Stimulated activated CD4-positive, alpha-beta T cell treated with anti-CD3 and anti-CD28 coated beads, Interleukin-1b, Interleukin-23, amount 100 ng/mL, for 24 hours (primary cell): ENCODE measurements at places on chromosomes 12 and 14.

GRCh38 chr12:1807087-1807860 is 13.1 kb upstream of the LRTM2 start:
- DNase-seq = no peak

DNA sequence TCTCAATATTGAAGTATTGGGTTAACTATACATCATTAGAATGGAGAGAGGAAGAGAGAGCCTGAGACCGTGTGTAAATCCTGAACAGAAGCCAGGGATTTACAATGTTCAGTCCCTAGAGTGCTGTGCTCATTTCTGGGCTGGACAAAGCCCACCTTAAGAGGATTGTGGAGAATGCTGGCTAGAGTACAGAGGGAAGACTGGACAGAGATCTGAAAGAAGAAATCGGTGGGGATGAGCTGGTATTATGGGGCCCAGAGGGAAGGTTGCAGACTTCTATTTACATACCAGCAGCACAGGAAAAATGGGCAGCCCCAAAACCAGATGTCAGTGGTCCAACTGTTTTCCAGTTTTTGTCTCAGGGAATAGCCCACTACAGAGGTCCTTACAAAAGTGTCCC is 42.3 kb downstream of the RTN1 start:
- no peak for DNase-seq

DNA sequence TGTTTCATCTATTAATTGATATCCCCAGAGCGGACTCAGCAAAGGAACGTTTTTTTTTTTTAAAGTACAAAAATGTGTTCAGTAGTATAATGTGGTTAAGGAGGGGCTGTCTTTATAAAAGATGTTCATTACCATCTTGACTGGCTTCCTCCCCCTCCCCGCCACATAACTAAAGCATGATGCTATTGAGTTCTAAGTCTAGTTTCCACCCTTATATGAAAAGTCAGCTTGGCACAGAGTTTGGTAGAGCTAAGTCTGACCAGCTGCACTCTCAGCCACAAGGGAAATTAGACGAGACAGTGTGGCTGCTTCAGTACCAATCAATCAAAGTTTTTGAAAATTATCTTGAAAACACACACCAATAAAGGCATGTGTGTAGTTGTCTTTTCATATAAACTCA is 1.9 kb upstream of the MYBPC1 start:
- no peak for DNase-seq

- no peak for DNase-seq
These were observed 1.2 kb upstream of the GAPDH start for GRCh38 chr12:6532927-6533652.

DNA sequence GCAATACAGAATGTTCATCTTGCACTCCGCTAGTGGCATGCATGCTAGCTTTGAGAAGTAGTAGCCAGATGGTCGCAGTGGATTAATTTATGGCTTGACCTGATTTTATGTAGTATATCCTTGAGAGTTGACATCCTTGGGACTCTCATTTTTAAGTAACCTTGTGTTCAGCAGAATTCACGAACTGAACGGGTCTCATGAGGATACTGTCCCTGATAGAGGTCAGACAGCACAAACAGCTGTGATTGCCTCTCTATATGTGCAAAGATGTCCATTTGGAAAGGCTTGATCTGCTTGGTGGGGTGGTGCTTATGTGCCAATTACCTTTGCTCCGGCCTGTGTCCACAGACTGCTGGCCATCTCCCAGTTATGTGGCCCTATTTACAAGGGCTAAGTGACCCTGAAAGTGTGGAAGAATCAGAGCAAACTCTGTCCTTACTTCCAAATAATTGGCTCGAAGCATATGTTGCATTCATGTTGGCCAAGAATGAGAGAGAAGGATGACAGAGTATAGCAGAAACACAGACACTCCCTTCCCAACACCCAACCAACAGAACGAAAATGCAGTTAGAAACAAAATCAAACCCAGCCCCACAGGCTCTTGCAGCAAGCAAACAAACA is 167.1 kb downstream of the CRADD start:
- no peak for DNase-seq

DNA sequence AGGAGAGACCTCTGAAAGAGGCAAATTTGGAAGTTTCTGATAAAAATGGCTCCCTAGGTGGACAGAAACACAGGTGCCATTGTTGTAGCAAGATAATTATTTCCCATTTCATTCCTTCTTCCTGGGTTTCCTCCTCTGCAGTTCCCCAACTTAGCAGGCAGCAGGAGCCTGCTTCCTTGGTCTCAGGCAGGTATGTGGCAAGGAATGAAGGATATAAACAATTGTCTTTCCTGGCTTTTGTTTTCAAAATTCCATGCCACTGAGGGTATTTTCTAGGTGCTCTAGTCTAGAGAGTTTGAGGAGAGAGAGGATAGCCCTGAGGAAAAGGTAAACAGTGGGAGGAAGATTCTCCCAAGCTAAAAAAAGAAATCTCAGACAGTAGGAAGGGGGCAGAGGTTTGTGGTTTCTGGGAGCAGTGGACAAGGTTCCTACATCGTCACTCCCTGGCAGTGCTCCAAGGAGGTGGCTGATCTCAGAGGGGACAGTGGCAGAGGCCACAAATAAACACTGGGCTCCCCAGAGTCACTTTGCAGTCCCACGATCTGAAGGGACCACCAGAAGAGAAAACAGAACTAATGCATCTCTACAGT is 82.6 kb upstream of the IGF1 start:
- DNase-seq = no peak

- no peak for DNase-seq
These were observed 54.0 kb downstream of the TRAFD1 start for GRCh38 chr12:112179341-112179740.

DNA sequence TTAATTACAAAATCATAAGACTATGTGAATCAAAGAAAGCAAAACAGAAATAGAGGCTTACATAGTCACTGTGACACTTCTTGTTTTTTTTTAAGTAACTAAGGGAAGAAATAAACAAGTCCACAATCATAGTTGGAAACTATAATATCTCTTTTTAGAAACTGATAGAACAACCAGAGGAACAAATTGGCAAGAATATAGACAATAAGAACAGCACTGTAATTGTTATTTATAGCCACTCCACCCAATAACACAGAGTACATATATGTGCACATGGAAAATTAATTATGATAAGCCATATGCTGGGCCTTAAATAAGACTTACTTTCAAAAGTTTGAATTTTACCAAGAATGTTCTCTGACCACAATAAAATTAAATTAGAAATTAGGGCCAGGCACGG is 101.1 kb downstream of the PLEKHG7 start:
- no peak for DNase-seq

GRCh38 chr14:54025661-54026060 is 69.0 kb upstream of the BMP4 start:
- DNase-seq = no peak

- no peak for DNase-seq
These were observed 808.1 kb upstream of the USP15 start for GRCh38 chr12:61452076-61452475.

DNA sequence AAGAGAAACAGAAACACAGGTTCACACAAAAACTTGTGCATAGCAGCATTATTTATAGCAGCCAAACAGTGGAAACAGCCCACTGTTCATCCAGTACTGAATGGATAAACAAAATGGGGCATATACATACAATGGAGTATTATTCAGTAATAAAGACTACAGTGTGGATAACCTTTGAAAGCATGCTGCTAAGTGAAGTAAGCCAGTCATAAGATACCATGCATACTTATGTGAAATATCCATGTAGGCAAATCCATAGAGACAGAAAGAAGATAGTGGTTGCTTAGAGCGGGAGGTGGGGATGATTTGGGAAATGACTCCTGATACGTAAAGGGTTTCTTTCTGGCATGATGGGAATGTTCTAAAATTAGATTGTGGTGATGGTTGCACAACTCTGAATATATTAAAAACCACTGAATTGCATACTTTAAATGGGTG is 99.4 kb downstream of the CRADD start:
- DNase-seq = no peak

GRCh38 chr14:52279408-52279807 is 11.9 kb downstream of the PTGDR start:
- DNase-seq = no peak

DNA sequence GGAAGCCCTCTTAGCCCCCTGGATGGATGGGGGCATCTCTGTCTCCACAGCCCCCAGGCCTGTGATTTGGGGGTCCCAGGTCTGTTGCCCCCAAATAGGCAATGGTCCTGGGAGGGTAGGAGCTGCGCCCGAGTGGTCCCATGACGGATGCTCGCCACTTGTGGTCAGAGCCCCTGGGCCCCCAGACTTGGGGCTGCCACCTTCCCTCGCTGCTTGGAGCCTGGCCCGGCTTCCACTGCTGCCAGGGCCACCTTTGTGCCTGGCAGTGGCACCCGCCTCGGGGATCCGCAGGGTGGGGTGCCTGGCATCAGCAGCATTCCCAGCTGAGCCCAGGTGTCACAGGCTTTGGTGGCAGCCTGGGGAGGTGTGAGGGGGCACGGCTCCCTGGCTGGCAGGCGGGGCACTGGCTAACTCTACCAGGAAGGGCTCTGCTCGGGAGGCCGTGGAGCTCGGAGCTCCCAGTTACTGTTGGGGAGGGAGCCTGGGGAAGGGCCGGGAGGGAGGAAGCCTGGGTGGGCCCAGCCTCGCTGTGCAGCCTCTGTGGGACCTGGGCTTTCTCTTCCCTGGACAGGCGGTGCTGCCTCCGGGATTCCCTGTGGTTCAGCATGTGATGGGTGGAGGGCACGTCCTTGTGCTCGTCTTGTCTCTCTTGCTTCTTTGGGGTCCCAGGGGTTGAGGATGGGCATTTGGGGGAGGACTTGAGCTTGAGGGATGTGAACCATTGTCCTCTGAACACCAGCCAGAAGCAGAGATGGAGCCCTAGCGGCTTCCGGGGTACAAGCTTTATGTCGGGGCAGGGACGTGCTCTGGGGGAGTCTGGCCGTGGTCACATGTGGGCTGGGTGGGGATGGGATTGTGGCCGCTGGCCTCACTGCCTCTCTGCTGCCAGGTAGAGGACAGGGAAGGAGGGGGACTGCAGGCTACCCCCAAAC is 5.4 kb downstream of the KIF26A start:
- no peak for DNase-seq

DNA sequence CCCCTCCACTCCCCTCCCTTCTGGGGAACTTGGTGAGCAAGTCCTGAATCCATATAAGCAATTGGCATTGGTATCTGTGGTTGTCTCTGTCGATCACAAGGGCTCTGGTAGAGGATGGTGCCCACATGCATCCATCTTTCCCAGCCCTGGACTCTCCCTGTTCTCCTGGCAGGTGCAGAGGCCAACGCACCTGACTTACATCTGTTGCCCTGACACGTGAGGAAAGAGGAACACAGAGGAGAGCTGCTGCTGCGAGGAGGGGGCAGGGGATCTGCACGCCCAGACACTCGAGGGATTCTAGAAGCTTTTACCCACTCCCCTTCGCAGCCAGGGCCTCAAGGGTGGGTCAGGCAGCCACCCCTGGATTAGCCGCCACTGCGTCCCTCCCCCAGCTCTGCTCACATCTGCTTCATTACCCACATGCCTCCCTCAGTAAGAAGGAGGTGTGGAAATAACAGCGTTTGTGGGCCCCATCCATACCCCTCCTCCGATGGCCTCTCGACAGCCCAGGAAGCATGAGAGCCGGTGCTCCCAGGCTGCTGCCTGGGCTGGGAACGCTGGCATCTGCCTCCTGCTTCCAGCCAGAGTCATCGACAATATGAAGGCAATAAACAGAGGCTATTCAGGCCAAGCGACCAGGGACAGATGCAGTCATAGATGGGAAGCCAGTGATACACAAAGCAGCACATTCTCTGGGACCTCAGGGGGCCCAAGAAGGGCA is 56.5 kb downstream of the KDM2B start:
- DNase-seq = no peak

DNA sequence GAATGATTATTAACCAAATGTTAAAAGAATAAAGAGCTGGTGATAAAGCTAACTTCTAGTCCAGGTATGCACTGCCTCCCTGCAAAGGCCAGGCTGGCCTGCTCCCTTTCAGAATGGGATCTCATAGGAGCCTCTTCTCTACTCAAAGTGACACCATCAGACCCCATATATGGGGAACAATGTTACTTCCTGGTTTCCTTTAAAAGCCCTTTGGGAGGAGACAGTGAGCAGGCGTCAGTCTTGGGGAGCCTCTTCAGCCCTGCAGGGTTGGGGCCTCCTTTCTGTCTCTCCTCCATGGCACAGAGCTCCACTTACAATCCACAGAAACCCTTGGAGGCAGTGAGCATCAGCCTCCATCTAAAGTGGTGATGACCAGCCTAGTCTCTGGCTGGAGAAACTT is 17.3 kb upstream of the GPRC5A start:
- no peak for DNase-seq

- DNase-seq = no peak
These were observed 14.0 kb downstream of the CPM start for GRCh38 chr12:68918960-68919359.

- no peak for DNase-seq
These were observed 162.6 kb upstream of the PLEKHG7 start for GRCh38 chr12:92539976-92540781.

GRCh38 chr14:55085060-55085660 is 33.7 kb downstream of the MAPK1IP1L start:
- DNase-seq = no peak

DNA sequence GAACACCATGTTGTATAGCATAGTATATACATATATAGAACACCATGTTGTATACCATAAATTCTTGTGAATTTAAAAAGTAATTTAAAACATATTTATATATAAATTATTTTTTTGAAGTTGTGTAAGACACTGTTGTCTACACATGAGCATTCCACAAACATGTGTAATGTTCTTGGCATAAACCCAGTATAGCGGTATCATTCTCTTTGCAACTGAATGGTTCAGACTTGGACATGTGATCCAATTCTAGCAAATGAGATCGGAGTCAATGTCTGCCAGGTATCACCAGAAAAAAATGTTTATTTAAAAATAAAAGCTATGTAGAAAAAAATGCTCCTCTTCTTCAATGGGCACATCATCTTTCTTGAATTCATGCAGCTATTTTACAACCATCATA is 33.9 kb downstream of the CEP290 start:
- no peak for DNase-seq

- no peak for DNase-seq
These were observed 82.1 kb upstream of the DACT1 start for GRCh38 chr14:58555647-58556046.

- no peak for DNase-seq
These were observed 13.7 kb downstream of the COA8 start for GRCh38 chr14:103576371-103577024.

DNA sequence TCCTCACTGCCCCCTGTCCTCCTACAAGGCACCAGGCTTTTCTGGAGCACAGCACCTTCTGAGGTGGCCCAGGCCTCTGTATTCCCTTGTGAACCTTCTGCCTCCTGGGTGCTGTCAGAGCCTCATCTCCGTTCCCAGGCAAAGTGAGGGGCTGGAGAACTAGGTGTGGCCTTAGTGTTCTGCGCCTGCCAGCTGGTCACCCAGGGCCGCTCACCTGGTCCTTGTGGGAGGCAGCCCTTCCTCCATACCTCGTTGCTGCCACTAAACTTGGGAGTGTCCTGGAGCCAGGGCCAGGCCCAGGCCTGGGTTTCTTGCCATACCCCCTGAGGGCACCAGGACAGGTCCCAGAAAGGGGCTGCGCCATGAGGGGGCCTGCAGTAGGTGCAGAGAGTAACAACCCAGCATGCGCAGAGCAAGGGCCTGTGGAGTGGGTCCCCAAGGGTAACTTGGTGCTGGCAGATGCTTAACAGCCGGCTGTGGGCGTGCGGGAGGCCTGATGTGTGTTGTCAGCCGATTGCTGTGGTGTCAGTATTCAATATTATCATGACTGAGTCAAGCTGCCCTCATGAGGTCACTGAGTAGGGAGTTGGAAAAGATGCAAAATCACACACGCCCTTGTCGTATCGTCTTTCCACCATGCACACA is 17.1 kb downstream of the OTUB2 start:
- DNase-seq = no peak
